ENCODE measurements at places on chromosomes 3 and 15.

GRCh38 chr3:100880845-100881244, 112.4 kb downstream of the ABI3BP start:
- DNase-seq: no peak

GRCh38 chr3:157405457-157405856, 31.2 kb upstream of the PTX3 start:
- DNase-seq: no peak

- no peak for DNase-seq
These were observed 74.7 kb upstream of the DLG1 start for GRCh38 chr3:197373096-197373495.

DNA sequence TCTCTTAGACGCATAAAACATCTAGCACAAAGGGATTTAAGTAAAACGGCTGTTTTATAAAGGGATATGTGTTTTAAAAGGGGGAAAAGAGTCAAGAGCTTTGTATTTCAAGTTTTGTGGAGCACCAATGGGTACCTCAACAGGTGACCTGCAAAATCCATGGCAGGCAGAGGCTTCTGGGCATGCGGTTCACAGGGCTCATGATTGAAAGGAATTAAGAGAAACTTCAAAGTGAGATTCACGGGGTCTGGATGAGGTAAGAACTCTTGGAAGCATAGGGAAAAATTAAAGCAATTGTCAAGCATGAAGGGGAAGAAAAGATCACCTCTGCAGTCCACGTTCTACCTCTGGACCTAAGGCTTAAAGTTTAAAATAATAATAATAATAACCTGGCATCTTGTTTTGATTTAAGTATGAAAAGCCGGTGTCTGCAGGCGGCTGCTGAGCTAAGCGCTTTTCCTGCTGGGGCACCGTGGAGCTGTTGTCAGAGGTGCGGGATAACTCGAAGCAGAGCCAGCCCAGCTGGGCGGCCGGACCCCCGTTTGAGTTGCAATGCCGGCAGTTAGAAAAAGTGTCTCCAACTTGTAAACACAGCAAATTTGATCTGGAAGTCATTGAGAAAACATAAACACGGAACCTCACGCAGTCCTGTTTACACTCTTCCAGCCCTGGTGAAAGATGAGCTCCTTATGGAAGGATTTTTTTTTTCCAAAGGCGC, 40.5 kb downstream of the HES1 start:
- no peak for DNase-seq

DNA sequence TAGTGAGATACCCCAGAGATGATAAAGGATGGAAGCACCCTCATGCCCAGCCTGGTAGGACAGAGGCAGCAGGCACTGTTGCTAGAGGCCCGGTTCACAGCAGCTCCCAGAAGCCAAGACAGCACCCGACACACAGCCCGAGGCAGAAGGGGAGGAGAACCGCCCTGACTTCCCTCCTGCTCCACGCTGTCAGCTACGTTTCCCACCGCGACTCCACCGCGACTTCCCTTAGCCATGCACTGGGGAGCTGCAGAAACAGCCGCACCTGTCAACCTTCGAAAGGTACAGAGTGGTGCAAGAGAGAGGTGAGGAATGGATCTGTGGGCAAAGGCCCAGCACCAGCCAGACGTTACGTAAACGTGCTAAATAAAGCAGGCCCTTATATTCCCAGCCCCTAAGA, 529.2 kb downstream of the GABRG3 start:
- no peak for DNase-seq

DNA sequence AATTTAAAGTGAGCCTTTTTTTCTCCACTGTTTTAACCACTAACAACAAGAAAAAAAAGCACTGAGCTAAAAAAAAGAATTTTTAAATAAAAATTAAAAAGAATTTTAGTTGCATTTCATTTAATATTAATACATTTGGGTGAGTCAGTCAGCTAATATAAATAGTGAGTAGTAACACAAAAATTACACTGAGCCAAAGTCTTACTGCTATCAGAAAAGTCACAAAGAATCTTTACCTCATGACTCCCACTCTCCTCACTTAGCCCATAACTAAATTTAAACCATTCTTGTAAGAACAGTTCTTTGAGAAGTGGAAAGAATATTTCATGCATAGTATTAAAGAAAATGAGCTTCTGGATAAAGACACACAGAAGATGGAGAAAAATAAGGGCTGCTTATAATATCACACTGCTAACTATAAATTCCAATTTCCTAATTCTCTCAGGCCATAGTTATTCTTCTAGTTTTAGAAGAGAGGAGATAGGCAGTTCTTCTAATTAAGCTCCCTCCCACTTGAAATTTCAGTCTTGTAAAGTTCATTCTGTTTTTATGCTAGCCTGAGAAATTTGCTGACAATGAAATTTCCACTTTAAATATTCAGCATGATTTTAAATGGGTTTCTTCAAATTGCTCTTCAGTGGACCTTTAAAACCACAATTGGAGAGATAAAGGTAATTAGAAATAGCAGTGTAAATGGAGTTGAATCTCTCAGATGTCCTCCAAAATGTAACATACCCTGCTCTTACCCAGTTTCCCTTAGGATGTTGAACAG, 17.6 kb downstream of the SHQ1 start:
- DNase-seq: no peak

DNA sequence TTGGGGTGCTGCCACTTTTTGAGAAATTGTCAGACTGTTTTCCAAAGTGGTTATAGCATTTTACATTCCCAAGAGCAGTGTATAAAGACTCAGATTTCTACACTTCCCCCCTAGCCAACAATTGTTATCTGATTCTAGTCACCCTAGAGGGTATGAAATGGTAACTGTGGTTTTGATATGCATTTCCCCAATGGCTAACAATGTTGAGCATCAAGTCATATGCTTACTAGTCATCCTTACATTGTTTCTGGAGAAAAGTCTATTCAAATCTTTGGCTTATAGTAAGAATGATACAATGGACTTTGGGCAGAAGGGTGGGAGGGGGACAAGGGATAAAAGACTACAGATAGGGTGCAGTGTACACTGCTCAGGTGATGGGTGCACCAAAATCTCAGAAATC, 73.3 kb downstream of the CSNK1G1 start:
- no peak for DNase-seq

- DNase-seq: no peak
These were observed 156.2 kb upstream of the LMCD1 start for GRCh38 chr3:8345398-8345797.

- no peak for DNase-seq
These were observed 35.8 kb downstream of the ANAPC13 start for GRCh38 chr3:134449951-134450350.

DNA sequence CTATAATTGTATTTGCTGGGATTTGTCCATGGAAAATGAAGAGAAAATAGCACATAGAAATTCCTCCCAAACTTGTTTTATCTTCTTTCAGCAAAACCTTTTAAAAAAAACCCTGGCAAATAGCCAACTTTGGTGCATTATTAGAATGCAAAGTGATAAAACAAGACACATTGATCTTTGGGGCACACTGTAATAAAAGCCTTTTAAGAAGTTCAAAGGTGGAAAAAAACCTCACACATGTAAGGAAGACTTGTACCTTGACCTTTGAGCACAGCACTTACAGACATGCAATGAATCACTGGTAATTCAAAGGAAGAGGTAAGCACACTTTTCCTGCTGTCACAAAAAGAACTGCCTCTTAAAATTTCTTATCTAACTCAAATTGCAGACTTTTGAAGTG, 8.0 kb upstream of the MORC1 start:
- DNase-seq: no peak

DNA sequence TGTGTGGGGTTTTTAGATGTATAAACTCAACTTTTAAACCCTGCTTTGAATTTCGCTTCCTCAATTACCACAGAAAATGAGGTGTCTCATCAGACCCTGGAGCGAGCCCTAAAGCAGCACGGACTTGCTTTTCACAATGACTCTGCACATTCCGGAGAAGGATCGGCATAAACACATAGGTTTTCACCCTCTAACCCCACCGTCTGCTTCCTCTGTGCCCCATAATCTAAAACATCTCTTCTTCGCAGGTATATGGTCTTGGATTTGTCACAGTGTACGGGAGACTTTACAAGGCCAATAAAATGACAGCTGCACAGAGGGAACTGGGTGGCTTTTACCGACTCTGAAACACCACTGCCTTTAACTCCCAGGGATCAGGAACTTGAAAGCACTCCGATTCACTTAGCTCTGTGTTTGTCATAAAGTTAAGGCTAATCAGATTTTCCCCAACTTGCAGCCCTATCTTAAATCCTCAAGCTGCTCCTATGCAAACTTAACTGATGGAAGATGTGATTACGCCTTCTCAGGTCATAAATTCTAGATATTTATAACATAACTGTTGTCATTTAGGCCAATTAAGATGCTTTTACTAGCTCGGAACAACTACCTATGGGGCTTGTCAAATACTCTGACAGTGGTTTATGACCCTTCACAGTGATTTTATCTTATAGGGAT, 133.4 kb upstream of the WNT5A start:
- DNase-seq: no peak

DNA sequence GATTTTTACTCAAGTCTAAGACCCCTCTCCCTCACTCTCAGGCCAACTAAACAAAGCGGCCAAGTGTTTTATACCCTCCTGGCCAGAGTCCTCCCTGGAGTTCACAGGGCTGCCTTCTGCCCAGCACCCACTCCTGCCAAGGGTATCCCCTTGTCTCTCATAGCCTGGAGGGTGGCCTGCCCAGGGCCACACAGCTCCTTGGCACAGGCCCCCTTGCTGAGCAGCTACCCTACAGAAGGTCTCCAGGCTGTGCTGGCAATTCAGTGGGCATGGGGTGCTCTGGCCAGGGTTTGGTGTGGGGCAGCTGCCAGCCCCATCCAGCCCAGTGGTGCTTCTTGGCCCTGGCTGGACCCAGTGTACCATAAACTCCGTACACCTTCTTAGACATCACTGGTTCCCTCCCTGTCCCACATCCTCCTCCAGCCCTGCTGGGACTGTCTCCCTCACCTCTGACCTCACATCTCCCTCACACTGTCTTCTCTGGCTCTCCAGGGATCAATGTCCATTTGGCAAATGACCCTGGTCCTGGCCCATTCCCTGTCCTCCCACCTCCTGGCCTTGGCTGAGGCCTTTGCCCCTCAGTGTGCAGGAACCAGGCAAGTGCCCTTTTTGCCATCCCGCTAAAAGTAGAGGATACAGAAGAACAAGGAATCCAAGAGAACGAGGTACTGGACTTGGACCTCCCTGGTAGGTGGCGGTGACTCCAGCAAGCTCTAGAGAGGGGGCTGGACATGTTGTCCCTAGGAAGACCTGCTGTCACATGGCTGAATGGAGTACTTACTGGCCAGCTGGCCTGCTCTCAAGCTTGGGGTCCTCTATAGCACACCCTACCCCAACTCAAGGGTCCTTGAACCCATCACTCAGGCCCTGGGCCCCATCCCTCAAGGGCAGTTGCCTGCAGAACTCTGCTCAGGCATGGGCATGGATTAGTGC, 50.0 kb upstream of the TRPM1 start:
- DNase-seq: no peak

- no peak for DNase-seq
These were observed 213.7 kb downstream of the PDCD6IP start for GRCh38 chr3:34012102-34012461.

DNA sequence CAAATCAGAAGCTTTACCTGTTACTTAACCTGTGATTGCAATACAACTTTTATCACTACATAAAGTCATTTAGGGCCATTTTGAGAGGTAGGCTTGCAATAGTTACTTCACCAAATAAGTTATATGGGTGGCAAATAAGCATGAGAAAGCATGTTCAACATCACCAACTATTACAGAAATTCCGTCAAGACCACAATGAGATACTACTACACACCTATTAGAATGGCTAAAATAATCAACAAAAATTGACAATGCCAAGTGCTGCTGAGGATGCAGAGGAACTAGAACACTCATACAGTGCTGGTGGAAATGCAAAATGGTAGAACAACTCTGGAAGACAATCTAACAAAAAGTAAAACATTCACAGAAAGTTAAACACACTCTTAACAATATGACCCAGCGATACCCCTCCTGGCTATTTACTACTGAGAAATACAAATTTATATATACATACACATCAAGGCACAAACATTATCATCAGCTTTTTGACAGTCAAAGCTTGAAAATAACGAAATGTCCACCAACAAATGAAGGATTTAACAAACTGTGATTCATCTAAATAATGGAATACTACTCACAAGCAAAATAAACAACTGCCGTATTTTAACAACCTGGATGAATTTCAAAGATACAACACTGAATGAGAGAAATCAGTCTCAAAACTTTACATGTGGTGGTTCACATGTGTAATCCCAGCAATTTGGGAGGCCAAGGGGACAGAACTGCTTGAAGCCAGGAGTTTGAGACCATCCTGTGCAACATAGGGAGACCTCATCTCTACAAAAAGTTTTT, 82.9 kb downstream of the MYO9A start:
- DNase-seq: no peak

DNA sequence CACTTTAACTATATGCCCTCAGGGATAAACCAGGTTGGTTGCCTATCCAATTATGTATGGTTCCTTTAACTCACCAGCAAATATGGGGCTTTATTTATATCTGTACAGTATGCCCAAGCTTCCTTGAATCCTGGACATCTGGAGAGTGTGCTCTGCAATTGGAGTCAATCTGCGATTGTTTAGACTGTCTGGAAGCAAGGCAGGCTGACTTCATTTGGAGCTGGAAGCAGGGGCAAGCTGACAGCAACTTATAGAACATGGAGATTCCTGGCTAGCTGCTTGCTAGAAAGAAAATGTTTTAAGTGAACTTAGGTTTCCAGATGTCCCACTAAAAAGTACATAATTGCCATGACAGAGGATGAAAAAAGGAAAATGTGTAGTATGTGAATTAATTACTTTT, 63.7 kb upstream of the TPRG1 start:
- DNase-seq: no peak

DNA sequence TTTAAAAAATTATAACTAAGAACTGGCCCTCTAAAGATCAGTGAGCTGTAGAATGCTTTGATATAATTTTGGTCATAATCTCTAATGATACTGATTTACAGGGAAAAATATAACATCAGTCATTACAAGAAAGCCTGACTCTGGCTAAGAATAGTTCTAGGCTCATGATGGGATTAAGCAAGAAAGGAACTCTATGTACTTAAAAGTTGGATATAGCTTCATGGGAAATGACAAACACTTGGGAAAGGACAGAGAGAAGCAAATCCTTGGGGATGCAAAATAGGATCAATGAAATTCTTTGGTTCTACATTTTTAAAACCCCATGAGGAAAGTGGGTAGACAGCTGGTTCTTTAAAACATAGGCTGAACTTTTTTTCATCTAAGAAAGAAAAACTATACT, 472.7 kb upstream of the NR2F2 start:
- DNase-seq: no peak

- DNase-seq: no peak
These were observed 39.3 kb downstream of the C2CD4B start for GRCh38 chr15:62125773-62126172.

Data from activated CD4-positive, alpha-beta T cell treated with anti-CD3 and anti-CD28 coated beads for 4 hours (primary cell).